Non-pigmented ciliary epithelial cell (primary cell): ENCODE measurements at places on chromosomes 2 and 18.

DNA sequence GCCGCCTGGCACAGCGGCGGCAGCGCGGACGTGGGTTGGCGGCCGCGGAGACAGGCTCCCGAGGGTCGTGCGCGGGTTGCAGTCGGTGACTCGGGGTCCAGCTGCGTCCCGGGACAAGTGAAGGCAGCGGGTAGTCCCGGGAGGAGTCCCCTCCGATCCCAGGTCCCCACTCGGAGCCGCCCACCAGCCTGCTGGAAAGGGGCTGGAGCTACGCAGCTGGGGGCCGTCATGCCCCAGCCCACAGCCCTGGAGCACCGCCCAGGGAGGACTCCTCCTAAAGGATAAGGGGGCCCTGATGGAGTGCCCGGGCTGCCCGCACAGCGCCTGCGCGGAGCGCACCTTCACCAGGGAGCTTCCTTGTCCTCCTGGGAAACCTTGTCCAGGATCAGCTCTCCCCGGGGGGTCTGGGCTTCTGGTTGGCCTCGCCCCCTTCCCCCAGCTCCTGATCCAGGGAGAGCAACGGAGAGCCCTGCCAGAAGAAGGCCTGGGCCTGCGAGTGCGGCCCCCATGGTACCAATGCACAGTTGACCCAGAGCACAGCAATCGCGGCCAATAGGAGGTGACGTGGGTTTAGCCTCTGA, 25.9 kb upstream of the ALPP start:
- DNase-seq, result no peak

DNA sequence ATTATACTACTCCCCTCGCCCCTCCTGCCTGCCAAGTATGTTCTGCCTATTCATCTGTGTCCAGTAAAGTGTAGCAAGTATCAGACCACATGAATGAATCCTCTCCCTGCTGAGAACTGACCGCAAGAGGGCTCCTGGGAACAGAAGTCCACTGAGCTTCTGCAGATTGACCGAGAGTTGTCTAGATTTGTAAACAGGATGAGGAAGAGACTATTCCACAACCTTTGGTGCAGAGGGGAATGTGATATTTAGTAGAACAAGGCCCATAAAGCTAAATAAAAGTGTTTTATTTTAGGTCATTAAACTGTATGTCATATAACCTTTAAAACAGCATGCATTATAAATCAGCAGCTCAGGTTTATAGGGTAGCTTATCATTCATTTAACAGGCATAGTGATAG, 377.0 kb downstream of the DCC start:
- DNase-seq, result peak; percentile 3

GRCh38 chr18:59610546-59611140, 86.6 kb downstream of the CCBE1 start:
- no peak for DNase-seq

DNA sequence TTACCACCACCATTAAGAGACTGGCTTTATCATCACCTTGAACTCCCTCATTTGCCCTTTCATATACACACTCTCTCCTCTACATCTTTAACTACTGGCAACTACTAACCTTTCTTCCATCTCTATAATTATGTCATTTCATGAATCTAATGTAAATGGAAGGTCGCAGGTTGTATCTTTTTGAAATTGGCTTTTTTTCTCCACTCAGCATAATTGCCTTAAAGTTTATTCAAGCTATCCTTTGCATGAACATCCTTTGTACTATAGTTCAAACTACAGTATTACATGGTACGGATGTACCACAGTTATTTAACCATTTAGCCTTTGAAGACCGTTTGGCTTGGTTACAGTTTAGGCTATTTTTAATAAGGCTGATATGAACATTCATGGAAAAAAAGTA, 129.5 kb upstream of the ZNF804A start:
- no peak for DNase-seq
